ENCODE measurements at places on chromosomes 7 and 10.
A peak's percentile ranks its signal among the peaks of the same experiment; 100 is the strongest.

- DNase-seq, result no peak
Measured at GRCh38 chr7:72334066-72334465, 78.1 kb downstream of the CALN1 start.

- DNase-seq, result no peak
Measured at GRCh38 chr7:117856196-117856595, 17.0 kb downstream of the CTTNBP2 start.

GRCh38 chr10:91708174-91708861, 75.4 kb upstream of the PPP1R3C start:
- DNase-seq, result no peak

- no peak for DNase-seq
Measured at GRCh38 chr10:80464557-80465450, 10.7 kb downstream of the TSPAN14 start.

DNA sequence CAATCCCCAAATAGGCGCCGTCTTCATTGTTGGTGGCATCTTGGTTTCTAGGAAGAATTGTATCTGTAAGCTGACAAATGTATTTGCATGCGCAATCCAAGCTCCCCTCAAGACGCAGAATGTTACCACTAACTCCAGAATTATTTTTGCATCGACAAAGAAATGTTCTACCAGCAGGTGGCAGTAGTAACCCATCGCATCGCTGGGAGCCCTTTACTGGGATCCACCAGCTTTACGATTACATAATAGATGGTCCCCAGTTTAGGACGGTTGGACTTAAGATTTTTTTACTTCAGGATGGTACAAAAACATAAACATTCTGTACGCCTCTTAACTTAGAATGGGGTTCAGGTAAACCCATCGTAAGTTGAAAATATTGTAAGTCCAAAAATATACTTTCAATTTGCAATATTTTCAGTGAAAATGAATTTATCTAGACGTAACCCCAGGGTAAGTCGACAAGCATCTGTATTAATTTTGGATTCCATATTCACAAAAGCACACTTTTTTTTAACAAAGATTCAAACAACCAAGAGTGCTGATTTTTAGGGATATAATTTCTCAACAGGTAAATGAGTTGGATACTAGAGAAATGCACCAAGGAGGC, 114.0 kb upstream of the COBL start:
- peak; percentile 37 for DNase-seq

- no peak for DNase-seq
Measured at GRCh38 chr10:46226232-46226631, 60.6 kb upstream of the ANTXRL start.

GRCh38 chr10:13335881-13336280, 12.2 kb downstream of the SEPHS1 start:
- DNase-seq, result no peak

DNA sequence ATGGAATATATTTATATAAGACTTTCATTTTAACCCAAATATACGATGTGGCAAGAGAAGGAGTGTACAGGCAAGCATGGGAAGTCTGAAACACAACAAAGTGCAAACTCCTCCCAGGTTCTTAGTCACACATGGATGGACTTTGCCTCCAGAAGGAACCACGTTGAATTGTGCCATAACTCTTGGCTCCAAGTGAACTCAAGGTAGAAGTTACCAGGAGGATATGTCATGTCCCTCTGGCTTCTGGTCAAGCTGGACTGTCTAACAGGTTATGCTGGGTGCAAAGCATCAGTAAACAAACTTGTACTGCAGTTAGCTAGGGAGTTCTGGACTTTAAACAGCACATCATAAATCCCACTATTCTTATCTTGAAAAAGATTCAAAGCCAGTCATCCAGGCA, 328.3 kb upstream of the TEX47 start:
- no peak for DNase-seq

- DNase-seq, result peak; percentile 89
Measured at GRCh38 chr10:74056050-74056818, 58.3 kb downstream of the VCL start.

- no peak for DNase-seq
Measured at GRCh38 chr10:43822631-43823580, 174.2 kb upstream of the ZNF32 start.

GRCh38 chr7:13912715-13913278, 76.7 kb downstream of the ETV1 start:
- DNase-seq, result no peak

DNA sequence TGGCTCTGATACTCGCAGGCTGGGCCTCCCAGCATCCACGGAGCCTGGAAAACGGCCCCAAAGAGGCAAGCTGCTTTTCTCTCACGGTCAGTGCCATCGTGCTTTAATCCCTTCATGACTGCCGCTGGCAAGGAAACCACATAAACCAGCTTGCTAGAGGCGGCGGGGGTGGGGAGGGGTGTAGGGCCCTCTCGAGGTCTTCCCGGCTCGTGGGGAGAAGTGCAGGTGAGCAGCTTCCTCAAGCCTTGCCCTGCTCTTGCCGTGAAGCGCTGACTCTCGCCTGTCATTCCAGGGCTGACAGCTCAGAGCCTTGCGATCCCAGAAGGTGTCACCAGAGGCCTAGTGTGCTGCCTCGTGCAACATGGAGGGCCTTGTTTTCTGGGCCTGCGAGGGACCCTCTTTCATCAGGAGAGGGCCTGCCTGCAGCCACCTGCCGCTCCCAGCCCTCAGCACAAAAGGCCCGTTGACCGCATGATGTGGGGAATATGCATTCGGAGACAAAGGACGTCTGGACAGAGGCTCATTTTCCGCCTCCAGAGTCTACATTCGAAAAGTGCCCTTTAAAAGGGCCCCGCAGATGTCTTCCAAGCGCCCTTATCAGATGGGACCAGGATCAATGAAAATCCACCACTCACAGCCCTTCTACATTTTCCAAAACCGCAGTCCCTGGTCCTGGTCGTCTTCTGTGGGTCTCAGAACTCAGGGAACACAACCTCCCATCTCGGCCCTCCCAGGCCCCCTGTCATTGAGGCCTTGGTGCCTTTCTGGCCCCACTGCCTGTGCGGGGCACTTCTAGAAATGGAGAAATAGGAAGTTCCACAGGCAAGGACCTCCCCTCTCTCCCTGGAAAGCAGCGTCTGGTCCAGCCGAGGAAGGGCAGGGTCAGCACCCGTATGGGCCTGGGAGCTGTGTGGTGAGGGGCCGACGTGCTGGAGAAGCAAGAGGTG, 58.7 kb downstream of the ZRANB1 start:
- DNase-seq, result peak; percentile 81

DNA sequence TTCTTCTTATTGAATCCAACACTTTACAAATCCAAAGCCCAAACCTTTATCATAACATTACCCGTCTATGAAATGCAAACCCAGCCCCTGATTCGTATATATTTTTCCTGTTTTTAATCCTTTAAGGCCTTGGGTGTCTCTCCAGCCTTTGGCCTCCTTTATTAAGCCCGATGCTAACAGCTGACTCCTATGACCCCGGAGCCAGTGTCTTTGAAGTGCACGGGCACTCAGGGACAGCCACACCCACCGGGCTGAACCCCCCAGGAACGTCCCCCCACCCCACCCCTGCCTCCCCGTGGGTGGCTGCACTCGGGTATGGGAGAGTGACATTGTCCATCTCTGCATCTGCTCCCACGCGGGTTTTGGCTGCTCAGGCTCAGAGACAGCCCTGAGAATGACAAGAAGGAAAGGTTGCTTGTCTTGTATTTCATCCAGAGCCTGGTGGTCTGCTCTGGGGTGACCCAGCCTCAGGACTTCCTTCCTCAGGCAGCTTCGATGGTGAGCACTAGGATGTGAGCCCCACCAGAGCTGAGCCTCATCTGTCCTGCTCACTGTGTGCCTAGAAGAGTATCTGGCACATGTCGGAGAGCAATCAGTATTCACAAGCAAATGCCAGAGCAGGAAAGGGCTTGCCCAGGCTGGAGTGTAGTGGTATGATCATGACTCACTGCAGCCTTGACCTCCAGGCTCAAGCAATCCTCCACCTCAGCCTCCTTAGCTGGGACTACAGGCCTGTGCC, 210.4 kb downstream of the SKIDA1 start:
- peak; percentile 74 for DNase-seq

GRCh38 chr7:44145479-44145968, 4.4 kb upstream of the MYL7 start:
- peak; percentile 38 for DNase-seq

DNA sequence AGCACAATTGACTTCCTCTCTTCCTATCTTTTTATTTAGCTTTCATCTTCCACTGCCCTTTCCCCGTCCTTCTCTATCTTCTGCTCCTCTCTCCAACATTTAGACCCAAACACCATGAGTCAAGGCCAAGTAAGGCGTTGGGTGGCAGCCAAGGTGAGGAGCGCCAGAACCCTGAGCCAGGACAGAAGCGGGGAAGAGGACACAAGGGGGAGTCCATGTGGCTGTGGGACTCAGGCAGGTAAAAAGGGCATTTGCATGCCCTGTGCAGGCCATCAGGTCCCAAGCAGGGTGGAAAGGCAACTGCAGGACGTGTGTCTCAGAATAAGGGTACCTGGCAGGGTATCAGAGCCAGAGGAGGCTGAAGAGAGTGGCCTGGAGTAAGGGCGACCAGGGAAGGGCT, 192.4 kb upstream of the PFKP start:
- no peak for DNase-seq

DNA sequence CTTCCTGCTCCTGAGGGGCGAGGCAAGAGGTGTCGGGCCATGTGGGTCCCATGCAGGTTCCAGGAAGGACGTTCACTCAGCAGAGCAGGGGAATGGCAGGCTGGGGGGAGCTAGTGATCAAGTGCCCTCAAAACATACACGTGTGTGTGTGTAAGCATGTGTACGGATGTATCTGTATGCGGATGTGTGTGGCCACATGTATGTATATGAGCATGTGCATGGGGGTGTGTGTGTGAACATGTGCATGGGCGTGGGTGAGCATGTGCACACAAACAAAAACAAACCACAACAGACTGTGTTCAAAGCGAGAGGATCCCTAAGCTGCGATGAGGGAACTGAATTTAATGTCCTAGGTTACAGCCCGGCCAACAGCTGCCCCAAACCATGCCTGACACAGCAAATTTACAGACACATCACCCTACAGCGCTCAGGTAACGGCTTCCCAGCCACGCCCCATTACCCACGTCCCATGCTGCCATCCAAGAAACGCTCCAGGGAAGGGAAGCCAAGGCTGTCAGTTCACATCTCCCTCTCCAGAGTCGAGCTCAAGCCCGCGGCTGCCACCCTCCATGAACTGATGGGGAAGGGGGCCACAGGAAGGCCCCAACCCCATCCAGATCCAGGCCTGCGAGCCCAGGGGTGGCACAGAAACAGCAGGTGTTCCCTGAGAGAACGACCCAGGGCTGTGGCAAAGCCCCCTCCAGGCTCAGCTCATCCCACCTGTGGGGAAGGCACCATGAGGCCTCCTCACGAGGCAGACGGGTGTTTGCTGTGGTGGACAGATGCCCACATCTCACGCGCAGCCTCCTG, 56.6 kb downstream of the PTPRN2 start:
- no peak for DNase-seq

- peak; percentile 61 for DNase-seq
Measured at GRCh38 chr10:11742009-11742778, at the start of gene ECHDC3. Gene ECHDC3, plus strand, starts transcription at chr10:11742382. Its CDS starts 195 bp downstream, at chr10:11742577.

- DNase-seq, result no peak
Measured at GRCh38 chr10:482848-483247, 206.6 kb downstream of the DIP2C start.

GRCh38 chr10:113007821-113008220, 57.8 kb downstream of the TCF7L2 start:
- no peak for DNase-seq

- DNase-seq, result no peak
Measured at GRCh38 chr7:137772316-137772715, 74.5 kb downstream of the DGKI start.

DNA sequence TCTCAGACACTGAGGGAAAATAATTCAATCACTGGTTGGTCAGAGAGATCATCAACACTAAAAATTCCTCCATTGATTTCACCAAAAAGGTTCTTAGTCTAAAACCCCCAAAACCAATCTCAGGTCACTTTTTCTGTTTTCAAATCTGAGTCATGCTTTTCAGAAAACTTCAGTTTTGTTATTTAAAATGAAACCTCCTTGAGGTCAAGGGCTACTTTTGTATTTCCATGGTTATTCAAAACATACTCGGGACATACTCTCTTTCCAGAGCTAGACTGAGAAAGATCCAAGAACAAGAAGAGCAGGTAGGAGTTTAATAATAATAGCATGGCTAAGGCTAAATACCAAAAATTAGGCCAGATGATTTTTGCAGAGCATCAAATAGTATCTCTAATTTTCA, 152.8 kb downstream of the SDHAF3 start:
- DNase-seq, result no peak

DNA sequence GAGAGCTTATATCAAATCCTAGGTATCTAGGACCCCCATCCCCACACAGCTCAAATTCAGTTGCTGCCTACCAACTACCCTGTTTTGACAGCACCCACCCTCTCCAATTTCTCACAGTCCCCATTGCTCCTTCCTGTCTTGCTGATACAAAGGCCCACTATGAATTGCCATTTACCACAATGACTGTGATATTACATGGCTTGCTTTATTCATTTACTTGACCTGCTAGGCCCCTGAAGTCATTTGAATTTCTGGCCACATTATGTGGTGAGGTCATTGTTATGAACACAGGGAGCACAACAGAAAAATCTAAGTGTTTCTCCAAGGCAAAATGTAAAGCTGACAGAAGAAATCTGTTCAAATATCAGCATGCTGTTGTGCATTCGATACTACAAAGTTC, 101.4 kb downstream of the PPP1R17 start:
- DNase-seq, result peak; percentile 12

DNA sequence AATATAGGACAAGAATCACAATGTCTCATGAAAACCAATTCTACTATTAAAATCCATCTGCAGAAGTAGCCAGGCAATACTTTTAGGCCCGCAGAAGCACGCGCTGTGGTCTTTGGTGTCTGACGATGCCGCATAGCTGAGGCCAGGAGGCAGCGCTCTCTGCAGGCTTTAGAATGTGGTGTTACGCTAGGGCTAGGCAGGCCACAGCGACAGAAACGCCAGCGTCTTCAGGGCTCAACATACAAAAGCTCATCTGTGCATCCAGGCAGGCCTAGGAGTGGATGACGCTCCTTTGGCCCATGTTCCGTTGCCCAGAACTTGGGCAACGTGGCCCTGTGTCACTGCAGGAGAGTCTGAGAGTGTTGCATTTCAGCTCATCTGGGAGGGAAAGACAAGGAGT, 601.1 kb upstream of the FOXK1 start:
- DNase-seq, result no peak

DNA sequence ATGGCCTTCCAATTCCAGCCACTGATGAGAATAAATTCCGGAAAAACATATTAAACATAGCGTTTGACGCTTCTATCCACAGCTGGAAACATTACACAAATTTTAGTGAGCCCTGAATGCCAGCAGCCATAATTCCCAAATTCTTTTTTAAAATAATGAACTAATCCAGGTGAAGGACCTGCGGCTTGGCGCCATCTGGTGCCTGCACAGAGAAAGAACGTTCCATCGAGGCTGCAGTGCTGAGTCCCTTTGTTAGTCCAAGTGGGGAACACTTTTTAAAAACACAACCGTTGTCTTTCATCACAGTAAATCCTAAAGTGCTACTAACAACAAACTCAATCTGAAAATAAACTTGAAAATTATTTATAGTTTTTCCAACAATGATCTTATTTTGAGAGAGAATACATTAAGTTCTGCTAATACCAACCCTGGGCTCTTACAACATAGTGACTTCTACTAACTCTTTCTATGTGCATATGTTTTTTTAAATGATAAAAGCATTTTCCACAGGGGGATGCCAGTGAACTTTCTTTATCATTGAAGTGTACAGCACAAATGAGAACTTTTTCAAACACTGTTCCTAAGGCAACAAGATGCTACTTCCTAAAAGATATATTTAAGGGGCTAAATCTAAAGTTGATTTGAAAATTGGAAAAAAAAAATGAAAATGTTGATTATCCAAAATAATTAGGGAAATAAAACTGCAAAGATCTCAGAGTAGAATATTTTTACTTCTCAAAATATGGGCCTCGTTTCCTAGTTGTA, 166.9 kb upstream of the RNF32 start:
- peak; percentile 33 for DNase-seq

All from fibroblast of lung (primary cell).